Activated CD4-positive, alpha-beta T cell treated with anti-CD3 and anti-CD28 coated beads, Interleukin-2, amount 10 ng/mL, durations not matched to agents 7 days and 5 days (primary cell): ENCODE measurements at places on chromosomes 1 and 21.

GRCh38 chr1:167927046-167927754 lies 9.3 kb upstream of the DCAF6 start:
- no peak for DNase-seq

DNA sequence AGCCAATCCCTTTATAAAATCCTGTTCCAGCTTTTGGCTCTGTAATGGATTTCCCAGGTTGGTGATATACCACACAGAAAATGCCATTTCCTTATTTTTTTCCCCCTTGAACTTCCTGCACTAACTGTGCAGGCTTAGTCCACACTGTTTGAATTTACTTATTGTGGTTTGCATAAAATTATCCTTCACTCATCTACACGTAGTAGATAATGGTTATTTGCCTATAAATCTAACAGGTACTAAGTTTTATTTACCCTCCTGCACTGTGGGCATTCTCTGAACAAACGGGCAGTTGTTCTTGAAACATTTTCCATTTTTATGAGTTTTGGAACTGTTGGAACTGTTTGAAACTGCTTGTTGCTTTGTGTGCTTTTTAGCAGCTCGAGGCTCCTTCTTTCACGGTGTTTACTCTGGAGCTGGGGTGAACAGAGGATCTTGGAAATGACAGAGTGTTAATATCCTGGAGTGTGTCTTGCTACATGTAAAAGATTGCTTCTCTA lies 23.0 kb upstream of the KIFAP3 start:
- no peak for DNase-seq

- DNase-seq, result peak; percentile 20
Measured at GRCh38 chr1:65230731-65231481, 78.4 kb upstream of the DNAJC6 start.

DNA sequence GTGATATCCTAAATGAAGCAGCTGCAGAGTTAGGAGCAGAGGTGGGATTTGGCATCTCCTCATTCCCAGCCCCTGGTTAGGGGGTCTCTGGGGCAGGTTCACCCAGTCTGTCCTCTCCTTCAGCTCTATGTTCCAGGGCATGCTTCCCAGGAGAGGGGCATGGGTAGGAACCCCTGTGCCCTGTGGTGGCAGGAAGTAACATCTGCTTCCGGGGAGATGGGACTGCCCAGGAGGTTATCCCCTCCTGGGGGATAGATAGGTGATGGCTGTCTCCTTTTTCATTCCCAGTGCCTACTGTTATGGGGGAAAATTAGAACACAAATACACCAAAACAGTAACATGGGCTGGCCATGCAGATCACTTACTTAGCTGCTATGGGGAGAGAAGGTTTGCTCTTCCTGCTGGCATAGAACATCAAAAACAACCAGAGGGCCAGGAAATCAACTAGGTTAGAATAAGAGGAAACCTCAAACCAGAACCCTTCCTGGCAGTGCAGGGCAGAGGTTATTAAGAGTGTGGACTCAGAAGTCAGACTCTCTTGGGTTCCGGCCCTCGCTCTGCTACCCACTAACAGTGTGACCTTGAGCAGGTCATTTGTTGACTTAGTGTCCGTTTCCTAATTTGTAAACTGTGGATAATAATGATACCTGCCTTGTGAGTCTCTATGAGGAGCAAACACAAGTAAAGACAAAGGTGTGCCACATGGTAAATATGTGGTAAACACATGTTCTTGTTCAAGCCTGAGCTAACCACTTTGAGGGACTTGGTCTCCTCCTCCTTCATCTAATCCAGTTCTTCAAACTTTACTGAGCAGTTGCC lies 157.8 kb upstream of the JUN start:
- peak; percentile 68 for DNase-seq

DNA sequence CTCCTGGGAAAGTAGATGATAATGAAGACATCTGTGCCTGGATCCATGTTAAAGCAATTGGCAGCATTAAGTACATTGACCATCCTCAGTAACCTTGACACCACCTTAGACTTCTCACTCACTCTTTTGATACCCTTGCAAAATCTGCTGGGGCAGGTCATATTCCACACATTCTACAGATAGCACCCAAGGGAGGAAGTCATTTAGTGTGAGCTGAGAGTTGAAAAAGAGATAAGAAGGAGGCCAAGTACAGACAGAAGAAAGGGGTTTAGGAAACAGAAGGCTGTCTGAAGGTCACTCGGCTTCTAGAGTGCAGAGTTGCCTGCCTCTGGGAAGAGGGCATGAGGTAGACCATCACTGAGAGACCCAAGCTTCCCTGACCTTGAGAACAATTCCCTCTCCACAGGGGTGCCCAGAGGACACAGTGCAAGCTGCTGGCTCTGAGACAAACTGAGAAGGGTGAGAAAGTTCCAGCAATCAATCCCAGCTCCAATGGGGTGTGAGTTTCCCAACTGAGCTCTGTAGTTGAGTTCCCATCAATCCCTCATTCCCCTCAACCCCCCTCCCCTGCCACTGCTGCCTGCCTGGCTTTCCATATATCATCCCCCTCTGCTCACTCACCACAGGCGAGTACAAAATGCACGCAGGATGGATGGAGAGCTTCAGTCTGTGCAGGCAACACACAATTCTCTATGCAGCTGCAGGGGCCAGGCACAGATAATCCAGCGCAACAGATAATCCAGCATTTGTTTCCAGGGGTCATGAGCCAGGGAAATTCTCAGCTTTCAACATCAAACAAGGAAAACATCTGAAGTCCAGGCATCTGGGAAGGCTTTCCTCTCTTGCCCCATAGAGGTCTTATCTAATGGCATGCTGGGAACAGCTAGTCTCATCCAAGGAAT lies 7.4 kb upstream of the MOB3C start:
- DNase-seq, result no peak

GRCh38 chr1:61052395-61053225 lies 29.8 kb upstream of the NFIA start:
- DNase-seq, result no peak
